ENCODE measurements at places on chromosomes 2 and 18. TPM values are rescaled to one million over a fixed set of nuclear protein-coding genes. Genes with fewer than 3 reads are reported as not detected.

OSR1 gene
- not detected for total RNA-seq

ARHGEF33 gene
- 0.22 TPM for total RNA-seq

ACADL gene
- total RNA-seq = not detected

DNA sequence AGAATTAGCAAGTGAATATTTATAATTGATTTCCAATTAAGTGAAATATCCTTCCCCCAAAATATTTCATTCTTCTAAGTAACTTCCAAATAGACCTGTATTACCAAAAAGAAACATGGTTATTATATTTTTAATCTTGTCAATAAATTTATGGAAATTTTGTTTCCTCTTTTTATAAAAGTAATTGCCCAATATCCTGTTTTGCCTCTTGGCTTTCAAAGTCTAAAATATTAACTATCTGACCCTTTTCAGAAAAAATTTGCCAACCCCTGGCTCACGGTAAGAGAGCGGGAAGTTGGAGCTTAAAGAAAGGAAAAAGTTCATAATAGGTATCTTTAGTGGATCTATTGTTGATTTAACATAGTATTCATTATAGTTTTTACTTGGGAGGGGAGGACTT lies 20.4 kb upstream of the SANBR start:
- no peak for DNase-seq

Measured in CD8-positive, alpha-beta memory T cell (primary cell).